ENCODE measurements at places on chromosomes 3 and 15.

- no peak for DNase-seq
These were observed 64.0 kb downstream of the SLC6A1 start for GRCh38 chr3:11056531-11057050.

DNA sequence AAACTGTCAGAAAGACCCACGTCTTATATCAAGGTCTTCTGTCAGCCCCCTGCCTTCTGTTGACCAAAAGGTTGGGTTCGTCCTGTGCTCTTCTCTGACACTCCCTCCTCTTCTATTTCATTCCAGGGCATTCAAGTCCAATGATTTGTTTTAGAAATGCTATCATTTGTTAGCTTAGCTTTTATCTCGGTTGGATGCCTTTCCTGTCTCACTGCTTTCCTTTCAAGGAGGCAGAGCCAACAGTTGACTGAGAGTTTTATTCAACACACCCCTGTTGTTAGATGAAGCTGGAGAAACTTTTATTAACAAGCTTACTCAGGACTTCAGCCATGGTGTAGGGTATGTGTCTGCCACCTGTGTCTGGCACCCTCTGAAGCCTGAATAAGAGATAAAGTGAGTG is 112.0 kb upstream of the SLC7A14 start:
- no peak for DNase-seq

DNA sequence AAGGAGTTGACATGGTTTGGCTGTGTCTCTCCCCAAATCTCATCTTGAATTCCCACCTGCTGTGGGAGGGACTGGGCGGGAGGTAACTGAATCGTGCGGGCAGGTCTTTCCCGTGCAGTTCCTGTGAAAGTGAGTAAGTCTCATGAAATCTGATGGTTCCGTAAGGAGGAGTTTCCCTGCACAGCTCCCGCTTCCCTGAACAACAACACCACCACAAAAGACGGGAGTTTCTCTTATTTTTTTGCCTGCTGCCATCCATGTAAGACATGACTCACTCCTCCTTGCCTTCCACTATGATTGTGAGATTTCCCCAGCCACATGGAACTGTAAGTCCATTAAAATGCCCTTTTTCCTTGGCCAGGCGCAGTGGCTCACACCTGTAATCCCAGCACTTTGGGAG is 22.7 kb downstream of the XXYLT1 start:
- no peak for DNase-seq

DNA sequence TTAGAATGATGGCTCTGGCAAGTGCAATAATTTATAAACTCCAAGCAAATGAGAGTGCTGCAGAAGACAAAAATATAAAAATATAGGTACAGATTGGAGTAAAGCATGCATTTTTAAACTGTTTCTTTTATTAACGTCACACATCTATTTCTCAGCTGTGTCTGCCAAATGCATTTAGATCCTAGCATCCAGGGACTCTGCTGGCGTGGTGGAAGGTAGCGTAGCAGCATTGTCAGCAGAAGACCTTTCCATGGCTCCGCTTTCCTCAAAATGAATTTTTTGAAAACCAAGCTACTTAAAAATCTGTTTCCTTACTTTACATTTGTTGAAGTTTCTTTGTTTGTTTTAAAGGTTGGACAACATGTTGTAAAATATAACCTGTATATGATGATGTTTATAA is 16.3 kb upstream of the ATP10A start:
- no peak for DNase-seq

DNA sequence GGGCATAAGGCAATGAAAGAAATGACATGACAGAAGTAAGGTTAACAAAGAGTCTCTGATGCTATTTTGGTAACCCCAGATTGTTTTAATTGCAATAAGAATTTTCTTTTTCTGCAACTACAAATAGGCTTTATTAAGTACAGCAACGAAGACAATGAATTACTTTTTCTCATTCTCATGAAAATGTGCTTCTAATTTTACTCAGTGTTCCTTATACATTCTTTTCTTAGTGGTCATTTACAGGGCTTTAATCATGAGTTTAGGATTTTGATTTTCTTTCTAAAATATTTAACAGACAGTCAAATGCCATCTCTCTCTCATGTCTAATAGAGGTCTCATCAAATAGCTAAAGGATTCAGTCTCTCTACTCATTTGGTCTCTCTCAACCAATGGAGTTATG is 452.1 kb downstream of the RAP2B start:
- no peak for DNase-seq

Measured in midbrain (tissue), 1 donor.